Heart left ventricle (tissue), 16 donors: ENCODE measurements at places on chromosomes 6 and 20. TPM values are rescaled to one million over a fixed set of nuclear protein-coding genes. Genes with fewer than 3 reads are reported as not detected.
A peak's percentile ranks its signal among the peaks of the same experiment; 100 is the strongest.

PNPLA1 gene
- not detected for total RNA-seq

CCN6 gene
- not detected for total RNA-seq

NTSR1 gene
- not detected for total RNA-seq

BPI gene
- total RNA-seq = not detected

PPT2 gene
- 18.0 TPM for total RNA-seq

DNA sequence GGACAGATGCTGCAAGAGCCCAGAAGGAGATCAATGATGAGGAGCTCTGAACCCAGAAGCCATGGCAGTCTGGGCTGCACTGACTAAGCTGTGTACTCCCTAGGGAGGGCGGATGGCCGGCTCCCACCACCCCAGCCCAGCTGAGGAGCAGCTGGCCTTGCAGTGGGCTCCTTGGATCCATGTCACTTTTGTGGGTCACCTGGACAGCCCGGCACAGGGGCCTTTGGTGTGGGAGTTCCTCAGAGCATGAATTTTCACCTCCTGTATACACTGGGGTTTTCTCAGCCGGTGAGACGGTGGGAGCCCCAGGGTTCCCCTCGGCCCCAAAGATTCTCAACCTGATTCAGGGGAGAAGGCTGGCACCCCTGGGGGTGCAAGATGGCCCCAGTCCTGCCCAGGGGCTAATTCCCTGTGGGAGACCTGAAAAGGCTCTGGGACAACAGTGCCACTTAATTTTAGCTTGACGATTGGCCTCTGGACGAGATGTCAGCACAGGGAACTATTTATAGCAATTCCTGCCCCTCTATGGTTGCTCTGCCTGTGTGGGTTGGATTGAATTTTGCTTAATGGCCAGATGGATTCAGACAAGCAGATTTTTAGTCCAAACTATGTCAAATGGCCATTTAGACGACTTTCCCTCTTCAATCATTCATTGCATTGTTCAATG, 121.6 kb upstream of the PMEPA1 start:
- DNase-seq = no peak

- no peak for DNase-seq
Measured at GRCh38 chr20:23536328-23536974, 31.8 kb downstream of the CST9L start.

DNA sequence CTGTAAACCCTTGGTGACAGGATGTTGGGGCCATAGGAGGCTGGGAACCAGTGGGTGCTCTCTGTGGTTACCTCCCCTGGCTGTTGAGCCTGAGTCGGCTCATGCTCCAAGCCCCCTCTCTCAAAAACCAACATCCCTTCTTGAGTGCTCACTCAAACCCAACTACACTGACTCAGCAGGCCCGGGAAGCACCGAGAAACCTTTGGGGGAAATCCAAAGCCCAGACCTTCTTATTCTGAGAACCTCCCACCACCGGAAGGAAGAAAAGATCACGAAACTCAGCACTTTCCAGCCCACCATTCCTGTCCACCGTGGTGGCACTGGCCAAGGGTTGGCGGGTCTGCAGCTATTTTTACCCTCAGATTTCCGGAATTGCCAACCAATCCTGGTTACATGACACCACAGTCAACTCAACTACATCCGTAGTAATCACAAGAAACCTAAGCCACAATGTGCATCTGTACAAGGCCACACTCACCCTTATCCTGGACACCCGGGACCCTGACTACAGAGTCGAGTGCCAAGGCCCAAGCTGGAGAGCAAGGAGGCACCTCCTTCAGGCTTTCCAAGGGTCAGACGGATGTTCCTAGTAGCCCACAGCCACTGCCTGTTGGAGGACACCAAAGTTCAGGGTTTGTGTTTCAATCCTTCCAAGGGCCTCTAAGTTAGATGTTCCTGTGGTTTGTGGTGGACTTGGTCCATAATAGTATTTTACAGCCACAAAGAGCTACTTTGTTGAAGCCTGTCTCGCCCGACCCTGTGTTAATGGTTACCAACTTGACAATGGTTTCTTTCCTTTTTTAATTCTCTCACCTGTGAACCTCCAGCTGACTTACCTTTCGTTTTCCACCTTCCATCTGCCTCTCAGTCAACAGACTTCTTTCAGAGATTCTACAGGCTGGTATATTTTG, 317.0 kb downstream of the CDC5L start:
- DNase-seq = no peak

DNA sequence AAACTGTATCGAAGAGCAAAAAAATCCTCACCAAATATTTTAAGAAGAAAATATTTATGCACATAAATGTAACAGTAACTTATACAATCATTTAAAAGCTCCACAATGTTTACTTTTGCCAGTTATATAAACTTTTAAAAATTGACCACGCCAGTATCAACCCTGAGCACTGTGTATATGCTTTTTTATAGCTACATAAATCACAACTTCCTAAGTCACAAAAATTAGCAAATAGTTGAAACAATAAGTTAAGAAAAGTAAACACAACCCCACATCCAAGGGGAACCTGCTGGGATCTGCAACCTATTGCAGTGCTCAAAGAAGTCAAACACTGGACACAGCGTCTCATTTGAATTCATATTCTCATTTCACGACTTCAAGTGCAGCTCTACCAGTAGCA, 89.8 kb upstream of the DST start:
- no peak for DNase-seq

DNA sequence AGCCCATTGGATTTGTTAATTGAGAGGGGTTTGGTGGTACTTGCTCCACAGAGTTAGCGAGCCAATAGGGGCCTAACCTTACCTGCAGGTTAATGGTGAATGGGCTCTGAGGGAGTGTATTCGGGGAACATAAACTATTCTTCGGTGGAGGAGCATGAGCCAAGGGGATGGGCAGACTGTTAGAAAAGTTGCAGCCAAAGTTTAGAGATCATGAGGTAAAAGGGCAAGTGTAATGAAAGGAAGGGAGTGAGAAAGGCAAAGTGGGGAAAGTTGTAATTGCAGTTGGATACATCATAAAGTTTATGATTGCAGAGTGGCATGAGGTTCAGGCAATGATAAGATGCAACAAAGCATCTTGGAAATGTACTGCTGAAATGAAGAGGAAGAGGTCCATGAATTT, 142.1 kb upstream of the TBX18 start:
- no peak for DNase-seq

DNA sequence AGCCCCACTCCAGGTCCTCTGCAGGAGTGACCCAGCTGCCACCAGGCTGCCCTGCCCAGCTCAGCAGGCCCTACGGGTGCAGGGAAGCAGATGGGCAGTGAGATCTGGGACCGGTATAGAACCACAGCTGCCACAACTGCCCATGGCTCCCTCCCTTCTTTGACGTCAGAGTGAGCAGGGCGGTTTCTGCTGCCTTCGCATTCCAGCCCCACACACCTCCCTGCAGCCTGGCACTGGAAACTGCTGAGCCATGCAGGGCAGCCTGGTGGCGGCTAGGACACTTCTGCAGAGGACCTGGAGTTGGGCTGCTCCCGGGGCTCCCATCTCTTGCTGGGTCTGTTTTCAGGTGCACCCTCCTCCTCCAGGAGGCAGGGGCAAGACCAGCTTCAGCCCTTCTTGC, 101.6 kb upstream of the CD93 start:
- peak; percentile 46 for DNase-seq

DNA sequence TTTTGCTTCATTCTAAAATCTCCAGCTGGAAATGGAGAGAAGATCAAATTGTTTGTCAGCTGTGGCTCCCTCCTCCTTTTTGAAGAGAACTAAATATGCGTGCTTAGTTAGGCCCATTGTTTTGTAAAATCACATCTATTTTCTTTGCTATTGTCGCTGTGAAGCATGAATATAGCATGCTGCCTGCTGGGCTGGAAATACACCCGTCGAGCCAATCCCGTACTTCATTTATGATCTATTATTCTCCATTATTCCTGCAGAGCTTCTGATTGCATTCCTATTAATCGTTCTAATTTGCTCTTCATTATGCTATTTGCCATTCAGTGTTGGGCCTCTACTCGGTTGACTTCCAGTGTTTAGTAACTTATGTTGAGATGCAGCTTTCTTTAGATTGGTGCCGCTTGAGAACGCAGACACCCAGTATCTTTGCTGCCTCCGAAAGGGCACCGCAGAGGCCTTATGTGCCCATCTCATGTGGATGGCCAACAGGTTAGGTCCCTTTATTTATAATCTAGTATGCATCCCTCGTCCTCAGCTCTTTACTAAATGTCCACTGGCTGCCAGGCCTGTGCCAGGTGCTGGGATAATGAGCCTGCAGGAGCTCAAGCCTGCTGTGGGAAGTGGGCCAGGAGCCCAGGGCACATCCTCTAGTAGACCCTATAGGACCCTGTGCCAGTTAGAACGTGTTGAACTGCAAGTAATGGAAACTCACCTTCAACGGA, 45.6 kb downstream of the FAM50B start:
- DNase-seq = no peak

DNA sequence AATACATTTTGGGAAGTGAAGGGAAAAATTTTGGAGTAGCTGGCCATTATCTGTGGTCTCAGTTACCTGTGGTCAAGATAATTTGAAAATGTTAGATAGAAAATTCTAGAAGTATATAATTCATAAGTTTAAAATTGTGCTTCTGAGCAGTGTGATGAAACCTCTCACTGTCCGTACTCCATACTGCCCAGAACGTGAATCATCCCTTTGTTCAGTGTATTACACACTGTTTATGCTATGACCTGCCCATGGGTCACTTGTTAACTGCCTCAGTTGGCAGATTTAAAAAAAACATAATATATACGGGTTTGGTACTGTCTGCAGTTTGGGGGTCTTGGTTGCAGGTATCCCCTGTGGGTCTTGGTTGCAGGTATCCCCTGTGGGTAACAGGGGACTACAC, 4.1 kb upstream of the CALHM5 start:
- DNase-seq = no peak
